ENCODE measurements at places on chromosomes 5 and 9.

DNA sequence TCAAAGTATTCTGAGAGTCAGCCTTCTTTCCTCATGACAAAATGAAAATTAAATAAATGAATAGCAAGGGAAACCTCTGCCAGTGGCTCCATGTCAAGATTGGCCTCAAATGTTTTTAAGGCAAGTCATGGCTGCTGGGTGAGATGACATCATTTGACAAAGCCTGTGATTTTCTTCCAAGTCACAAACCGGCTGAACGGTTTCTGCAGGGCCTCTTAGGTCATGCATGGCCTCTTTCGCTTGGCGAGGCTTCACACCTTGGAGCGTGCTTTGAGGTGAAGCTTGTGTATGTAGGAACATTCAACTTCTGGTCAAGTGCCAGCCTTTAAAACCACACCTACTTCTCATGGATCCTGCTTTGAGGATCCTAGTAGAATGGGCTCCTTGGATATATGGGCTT is 161.0 kb upstream of the ZNF618 start:
- DNase-seq, result no peak

DNA sequence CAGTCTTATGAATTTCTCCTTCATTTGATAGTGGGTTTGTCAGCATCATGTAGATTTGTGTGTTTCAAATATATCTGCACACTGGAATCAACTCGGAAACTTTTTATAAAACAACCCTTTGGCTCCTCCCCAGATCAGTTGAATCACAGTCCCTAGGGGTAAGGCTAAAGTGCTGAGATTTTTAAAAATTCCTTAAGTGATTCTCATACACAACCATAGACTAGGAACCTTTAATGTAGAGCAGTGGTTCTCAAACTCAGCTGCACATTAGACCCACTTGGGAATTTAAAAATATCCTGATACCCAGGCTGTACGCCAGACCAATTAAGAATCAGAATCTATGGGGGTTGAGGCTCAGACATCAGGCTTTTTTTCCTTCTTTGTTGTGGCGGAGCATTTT is 17.5 kb upstream of the JAK2 start:
- no peak for DNase-seq

- DNase-seq, result no peak
Observed at GRCh38 chr5:148697180-148697808, 43.0 kb upstream of the HTR4 start.

- DNase-seq, result no peak
Observed at GRCh38 chr5:52041842-52042241, 658.6 kb downstream of the ISL1 start.

DNA sequence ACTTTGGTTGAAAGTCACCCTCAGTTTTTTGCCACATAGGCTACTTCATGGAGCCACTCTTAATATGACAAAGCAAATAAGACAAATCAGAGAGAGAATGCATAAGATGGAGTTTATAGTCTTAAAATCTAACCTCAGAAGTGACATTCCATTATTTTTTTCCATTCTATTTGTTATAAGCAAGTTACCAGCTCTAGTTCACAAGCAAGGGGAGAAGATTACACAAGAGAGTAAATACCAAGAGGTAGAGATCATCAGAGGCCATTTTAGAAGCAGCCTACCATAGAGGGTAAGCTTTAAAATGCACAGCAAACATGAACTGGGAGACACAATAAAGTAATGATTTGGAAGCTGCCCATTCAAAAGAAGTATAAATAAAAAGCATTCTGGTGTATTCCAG is 651.3 kb upstream of the MEF2C start:
- DNase-seq, result no peak

- DNase-seq, result no peak
Observed at GRCh38 chr5:172339264-172340180, 56.0 kb upstream of the UBTD2 start.

- peak; percentile 67 for DNase-seq
Observed at GRCh38 chr5:96657068-96657467, 5.1 kb upstream of the CAST start.

GRCh38 chr5:6582507-6583048 is 50.3 kb downstream of the NSUN2 start:
- no peak for DNase-seq

DNA sequence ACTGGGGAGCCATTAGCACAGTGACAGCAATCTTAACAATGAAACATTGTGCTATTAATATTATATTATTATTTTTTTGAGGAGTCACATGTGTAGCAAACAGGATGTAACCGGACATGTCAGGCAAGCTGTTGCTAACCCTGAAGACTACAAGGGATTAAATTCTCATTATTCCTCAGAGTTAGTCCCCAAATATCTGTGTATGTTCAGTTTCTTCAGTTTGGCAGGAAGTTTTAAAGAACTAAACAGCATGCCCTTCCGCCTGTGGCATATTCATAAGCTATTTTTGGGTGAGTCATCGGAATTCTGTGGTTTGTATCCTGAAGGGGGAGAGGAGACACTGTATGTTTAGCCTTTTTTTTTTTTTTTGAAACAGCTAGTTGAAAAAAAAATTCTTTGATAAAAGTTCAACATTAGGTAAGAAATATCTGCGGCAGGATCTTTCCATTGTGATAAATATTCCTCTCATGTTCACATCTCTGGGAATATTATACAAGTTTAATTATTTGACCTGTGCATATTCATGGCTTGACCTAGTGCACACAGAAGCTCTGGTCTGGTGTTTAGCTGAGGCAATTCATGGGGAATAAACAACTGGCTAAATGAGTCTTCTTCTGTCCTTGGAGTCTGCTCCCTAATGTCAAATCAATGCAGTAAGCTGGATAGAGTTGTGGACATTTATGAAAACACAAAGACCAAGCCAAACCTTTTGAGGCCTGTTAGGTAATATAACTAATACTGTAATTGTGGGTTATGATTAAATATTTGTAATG is 202.7 kb upstream of the CDKN2B start:
- no peak for DNase-seq

DNA sequence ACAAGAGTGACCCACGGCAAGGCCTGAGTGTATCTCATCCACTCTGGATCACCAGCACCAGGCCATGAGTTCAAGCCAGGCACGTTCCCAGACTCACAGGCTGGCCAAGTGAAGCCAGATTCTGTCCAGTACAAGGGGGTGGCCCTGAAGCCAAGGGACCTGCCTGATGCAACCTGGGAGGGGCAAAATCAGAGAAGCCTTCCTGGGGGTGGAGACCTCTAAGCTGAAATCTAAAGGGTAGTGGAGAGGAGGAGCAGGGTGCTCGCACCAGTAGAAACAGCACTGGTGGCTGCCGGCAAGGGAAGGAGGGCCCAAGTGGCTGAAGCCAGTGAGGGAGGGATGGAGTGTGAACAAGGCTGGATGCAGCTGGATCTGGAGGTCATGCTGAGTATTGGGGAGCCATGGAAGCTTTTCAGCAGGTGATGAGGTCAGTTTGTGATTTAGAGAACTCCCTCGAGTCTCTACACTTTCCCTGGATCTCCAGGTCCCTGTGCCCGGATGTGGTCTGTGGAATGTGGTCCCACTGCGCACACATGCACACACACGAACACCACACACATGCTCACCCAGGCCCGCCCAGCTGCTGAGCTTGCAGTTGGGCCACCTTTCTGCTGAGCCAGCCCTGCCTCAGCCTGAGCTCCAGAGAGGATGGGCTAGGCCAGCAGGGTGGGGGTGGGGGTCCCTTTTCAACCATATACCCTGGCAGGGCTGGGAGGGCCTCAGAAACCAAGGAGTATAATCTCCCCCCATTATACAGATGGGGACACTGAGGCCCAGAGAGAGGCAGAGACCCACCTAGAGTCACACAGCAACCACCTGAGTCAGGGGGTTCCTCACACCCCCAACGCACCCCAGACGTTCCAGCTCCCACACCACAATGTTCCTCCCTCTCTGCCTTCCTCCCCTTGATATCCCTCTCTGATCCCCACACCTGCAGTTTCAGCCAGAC is 1.6 kb downstream of the PIP5KL1 start:
- DNase-seq, result no peak

DNA sequence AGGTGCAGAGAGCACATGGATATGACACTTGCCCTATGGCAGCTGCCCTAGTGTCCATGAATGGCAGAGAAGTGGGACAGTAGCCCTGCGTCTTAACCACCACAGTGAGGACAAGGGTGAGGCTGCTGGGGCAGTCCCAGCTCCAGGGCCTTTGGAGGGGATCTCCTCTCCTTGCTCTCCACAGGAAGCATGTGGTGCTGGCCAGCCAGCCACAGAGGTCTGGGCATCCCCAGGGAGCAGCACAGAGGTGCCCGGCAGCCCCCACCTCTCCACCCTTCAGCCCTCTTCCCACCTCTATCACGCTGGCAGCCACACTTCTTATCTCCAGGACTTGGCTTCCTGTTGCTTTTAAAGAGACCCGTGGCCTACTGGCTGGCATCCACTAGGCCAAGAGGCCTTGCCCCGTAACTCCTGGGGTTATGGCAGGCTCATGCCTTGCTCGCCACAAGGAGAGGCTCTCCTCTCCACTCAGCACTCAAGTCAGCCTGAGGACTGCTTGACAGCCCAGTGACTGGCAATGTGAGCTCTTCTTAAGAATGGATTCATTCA is 21.9 kb downstream of the CSF2 start:
- DNase-seq, result no peak

GRCh38 chr5:105917189-105917588 is 1753.5 kb downstream of the EFNA5 start:
- no peak for DNase-seq

GRCh38 chr5:7377761-7378160 is 18.2 kb upstream of the ADCY2 start:
- DNase-seq, result no peak
